ENCODE measurements at places on chromosomes 13 and 19.

DNA sequence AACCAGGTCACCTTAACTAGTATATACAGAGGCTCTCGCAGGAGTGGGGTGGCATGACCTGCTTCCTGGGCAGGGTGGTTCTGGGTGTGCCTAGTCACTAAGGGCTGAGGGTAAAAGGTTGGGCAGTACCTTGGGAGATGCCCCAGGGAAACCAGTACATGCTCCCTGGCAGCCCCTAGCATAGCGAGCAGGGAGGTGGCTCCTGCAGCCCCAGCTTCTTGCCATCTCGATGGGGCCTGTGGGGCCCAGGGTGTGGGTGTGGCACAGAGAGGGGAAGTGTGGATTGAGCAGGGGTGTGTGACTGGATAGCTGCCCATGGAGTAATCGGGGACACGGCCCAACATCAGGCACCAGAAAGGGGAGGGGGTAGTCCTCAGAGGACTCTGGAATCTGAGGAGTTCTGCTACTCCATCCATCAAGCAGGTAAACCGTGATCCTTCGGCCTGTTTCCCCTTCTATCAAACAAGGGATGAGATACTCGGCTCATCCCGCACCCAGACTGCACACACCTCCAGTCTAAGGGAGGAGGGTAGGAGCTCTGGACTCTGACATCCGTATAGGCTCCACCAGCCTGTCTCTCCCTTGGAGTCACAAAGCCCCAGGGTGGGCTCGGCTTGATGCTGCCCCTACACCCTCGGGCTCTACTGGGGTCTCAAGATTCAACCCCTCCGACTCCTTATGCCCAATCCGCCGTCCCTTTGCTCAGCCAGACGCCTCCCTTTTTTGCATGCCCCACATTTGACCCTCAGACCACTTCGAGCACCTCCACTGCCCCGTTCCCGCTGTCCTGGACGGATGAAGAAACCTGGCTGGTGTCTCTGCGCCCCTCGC lies 1.1 kb downstream of the ZBTB45 start:
- DNase-seq = no peak

DNA sequence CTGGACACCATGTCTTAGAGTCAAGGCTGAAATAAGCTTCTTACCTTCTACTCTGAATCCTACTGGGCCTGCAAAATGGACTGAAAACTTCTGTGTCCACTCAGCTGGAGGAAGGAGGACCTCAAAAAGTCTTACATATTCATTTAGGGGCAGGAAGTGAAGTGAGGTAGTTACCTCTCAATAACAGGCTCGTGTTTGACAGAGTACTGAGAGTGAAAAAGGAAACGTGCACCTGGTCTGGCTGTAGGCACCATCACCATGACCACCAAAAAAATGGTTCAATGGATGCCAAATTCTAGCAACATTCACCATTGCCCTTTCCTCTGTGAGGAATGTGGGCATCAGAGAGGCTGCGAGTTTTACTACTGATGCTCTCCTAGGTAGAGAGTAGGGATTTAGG lies 176.2 kb downstream of the RFC3 start:
- no peak for DNase-seq

DNA sequence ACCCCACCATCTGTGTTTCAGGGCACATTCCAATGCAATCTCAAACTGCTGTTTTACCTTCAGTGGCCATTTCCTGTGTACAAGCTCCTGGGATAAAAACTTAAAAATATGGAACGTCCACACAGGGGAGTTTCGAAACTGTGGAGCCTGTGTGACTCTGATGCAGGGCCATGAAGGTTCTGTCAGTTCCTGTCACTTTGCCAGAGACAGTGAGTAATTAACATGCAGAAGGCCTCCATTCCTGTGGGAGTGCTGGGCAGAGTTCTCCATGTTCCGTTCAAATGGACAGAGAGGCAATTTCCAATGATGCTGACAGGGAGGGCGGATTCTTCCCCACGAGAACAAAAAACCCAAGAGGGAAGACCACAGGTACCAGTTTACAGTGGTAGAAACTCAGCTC lies 24.4 kb downstream of the WDR88 start:
- no peak for DNase-seq

- no peak for DNase-seq
Observed at GRCh38 chr19:7177926-7178325, 108.4 kb downstream of the ZNF557 start.

GRCh38 chr13:78035500-78035899 lies 116.9 kb upstream of the EDNRB start:
- no peak for DNase-seq

DNA sequence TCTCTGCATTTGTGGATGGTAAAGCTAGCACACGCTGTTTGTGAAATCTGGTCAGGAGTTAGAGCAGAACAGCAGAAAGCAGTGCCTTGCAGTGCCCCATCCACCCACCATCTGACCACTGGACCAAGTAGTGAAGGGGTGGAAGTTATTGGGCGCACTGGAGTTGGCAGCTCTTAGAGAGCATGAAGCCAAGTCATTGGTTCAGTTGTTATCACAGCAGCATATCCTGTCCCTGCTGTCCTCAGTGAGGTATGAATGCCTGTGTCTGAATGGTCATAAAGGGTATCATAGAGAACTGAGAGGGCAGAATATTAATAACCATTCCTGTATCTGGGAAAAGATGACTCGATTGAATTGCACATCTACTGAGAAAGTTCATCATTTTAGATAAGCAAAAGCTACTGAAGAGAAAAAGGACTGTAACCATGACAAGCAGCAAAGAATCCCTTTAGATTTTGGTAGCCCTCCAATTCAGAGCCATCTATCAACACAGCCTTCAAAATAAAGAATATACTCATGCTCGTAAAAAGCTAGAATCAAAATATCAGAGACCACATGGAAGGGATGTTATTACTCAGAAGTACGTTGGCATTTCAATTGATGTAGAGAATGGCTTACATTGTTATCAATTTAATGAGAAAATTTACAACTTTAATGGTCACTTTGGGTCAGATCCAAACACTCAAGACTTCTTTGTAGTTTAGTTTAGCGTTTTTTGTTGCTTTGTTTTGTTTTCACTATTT lies 919.0 kb downstream of the EFNB2 start:
- DNase-seq = no peak

- no peak for DNase-seq
Observed at GRCh38 chr13:92103689-92104153, 705.3 kb downstream of the GPC5 start.

GRCh38 chr13:99648066-99648665 lies 146.9 kb downstream of the TM9SF2 start:
- DNase-seq = no peak

DNA sequence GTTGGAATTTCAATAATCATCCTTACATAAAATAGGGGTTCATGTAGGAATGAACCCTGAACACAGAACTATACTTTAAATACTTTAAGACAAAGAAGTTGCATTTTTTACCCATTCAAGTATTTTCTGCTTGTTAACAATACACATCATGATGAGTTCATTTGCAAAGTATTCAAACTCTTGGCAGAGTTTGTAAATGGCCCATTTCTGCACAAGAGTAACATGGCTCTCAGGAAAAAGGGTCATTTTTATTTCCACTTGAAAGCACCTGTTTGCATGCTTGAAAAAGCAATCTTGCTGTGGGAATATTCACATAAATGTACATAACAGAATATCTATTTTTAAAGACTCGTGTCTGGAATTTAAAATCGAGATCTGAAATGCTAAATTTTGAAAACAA lies 18.1 kb downstream of the ESD start:
- DNase-seq = no peak

DNA sequence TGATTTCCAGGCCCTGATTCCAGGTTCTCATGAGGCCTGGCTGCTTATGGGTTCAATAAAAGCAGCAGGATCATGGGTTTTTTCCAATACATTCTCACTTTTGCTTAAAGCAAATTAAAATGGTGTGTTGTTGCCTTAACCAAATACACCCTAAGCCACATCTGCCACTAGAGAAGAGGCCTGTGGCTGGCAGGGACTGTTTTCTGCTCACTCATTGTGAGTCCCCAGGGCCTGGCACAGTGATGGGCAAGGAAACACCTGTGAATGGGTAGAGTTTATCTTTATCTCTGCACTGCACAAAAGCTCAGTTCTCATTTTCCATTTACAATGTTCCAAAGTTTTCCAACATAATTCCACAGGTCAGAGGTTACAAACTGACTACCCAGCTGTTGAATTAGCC lies 726.0 kb downstream of the UQCRFS1 start:
- no peak for DNase-seq

DNA sequence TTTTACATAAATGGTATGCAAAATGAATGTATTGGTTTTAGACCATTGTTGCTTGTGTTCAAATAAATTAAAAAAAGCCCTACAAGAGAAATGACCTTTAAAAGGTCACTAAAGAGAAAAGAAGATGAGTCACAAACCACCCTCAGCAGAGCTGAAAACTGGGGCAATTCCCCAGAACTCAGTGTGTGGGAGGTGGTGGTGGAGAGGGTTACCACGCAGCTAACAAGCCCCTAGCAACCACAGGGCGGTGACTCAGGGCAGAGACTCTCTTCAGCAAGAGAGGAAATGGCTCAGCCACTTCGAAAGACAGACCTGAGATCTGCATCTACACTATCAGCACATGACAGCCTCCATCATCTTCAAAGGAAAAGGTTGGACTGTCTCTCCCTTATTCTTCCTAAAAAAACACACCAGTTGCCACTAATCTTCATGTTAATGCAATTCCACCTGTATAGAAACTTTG lies 29.4 kb upstream of the NDFIP2 start:
- peak; percentile 53 for DNase-seq

GRCh38 chr19:44689290-44690130 lies 9.4 kb upstream of the CEACAM16 start:
- DNase-seq = peak; percentile 54

DNA sequence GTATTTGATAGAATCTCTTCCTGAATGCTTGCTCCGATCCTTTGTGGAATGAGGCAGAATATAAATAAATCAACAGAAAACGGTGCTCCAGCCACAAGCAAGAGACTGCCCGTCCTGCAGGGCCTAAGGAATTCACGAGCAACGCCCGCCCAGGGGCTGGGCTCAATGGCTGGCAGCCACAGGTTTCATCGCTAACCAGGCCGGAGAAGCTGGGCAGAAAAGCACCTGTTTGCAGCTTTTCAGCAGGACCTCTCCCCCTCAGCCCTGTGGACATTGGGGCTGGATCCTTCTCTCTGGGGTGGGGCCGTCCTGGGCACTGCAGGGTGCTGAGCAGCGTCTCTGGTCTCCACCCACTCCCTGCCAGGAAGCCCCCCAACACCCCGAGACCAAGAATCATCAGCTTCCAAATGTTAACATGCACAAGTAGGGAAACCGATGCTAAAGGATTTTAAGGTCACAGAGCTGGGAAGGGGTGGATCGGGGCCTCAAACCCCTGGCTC lies 102.5 kb downstream of the GADD45B start:
- DNase-seq = peak; percentile 52

DNA sequence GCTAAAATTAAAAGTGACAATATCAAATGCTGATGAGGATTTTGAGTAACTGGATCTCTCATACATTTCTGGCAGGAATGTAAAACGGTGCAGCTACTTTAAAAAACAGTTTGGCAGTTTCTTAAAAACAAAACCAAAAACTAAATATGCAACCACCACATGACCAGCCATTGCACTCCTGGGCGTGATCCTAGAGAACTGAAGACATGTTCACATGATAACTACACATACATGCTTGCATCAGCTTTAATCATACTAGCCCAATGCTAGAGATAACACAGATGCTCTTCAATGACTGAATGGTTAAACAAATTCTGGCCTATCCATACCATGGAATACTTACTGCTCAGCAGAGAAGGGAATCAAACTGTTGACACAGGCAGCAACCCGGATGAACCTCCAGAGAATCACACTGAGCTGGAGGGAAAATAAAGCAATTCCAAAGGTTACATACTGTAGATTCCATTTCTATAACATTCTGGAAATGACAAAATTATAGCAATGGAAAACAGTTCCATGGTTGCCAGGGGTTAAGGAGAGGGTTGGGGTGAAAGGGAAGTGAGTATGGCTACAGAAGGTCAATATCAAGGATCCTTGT lies 25.5 kb upstream of the NAXD start:
- no peak for DNase-seq

DNA sequence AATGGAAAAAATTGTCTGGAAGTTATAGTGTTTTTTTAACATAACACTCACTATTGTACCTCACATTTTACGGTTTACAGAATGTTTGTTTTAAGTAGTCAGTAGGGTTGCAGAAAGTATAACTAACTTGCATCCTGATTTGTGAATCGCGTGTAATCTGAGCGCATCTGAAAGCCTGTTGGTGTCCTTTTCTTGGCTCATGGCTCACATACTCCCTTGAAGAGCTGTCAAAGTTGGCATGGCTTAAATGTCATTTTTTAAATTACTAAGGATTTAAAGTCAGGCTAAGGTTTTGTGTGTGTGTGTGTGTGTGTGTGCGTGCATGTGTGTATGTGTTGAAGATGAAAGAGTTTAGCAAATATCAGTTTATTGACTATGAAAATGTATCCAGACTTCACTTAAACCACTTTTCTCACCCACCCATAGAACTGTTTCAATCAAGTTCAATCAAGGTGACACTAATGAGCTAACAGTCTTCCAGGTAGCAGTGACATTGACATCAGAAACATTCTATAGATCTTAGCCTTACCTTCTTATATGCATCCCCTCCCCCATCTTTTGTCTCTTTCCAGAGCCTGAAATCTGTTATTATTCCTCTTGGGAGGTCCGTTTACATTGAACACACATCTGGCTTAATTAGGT lies 480.4 kb upstream of the SGCG start:
- DNase-seq = no peak

GRCh38 chr19:43704002-43704705 lies 11.7 kb upstream of the IRGC start:
- no peak for DNase-seq

GRCh38 chr19:41787055-41787454 lies 9.3 kb upstream of the CEACAM3 start:
- no peak for DNase-seq

- DNase-seq = no peak
Observed at GRCh38 chr19:36108684-36109083, 2.3 kb upstream of the OVOL3 start.

GRCh38 chr13:41356786-41357185 lies 45.7 kb downstream of the NAA16 start:
- no peak for DNase-seq

GRCh38 chr19:48350856-48351255 lies 12.9 kb downstream of the TMEM143 start:
- no peak for DNase-seq

DNA sequence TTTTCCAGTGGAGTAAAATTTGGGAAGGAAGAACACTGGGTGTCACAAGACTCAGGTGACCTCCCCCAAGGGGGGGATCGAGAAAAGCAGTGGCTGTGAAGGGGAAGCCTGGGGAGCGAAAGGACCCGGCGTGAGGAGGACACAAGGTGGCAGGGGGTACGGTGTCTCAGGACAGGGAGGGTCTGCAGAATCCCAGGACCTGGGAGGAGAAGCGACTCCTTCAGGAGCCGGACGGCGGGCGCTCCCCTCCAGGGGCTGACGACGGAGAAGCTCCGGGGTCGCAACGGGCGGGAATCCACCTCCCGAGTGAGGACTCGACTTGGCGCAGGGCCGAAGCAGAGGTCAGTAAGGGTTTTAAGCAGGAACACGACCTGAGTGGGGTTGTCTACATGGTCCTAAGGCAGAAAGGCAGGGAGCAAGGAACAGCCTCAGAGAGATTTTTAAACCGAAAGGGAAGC lies 529 bp downstream of the ZNF836 start:
- DNase-seq = no peak

GRCh38 chr19:42165146-42165545 lies 32.9 kb upstream of the POU2F2 start:
- no peak for DNase-seq
